ENCODE measurements at places on chromosomes 4 and X.
A peak's percentile ranks its signal among the peaks of the same experiment; 100 is the strongest.

GRCh38 chr4:37665333-37666320 lies 20.5 kb downstream of the RELL1 start:
- H3K36me3 ChIP-seq = no peaks in the 10 kb centered on the region
- no peak for DNase-seq
- H3K27ac ChIP-seq = no peak overlapping the region
- H3K4me1 ChIP-seq = peaks cover 5% of the 10 kb centered on the region
- H3K27me3 ChIP-seq = no peaks in the 10 kb centered on the region

GRCh38 chr4:111689214-111689613 lies 456.0 kb upstream of the FAM241A start:
- H3K4me3 ChIP-seq = no peak overlapping the region
- H3K27me3 ChIP-seq = no peaks in the 10 kb centered on the region
- no peak overlapping the region for H3K27ac ChIP-seq
- H3K4me1 ChIP-seq = no peaks in the 10 kb centered on the region
- no peak for DNase-seq

- H3K4me1 ChIP-seq = no peaks in the 10 kb centered on the region
- H3K27ac ChIP-seq = no peak overlapping the region
- DNase-seq = no peak
- no peaks in the 10 kb centered on the region for H3K36me3 ChIP-seq
- no peak overlapping the region for H3K4me3 ChIP-seq
Observed at GRCh38 chrX:48753708-48754228, 7.8 kb upstream of the GLOD5 start.

DNA sequence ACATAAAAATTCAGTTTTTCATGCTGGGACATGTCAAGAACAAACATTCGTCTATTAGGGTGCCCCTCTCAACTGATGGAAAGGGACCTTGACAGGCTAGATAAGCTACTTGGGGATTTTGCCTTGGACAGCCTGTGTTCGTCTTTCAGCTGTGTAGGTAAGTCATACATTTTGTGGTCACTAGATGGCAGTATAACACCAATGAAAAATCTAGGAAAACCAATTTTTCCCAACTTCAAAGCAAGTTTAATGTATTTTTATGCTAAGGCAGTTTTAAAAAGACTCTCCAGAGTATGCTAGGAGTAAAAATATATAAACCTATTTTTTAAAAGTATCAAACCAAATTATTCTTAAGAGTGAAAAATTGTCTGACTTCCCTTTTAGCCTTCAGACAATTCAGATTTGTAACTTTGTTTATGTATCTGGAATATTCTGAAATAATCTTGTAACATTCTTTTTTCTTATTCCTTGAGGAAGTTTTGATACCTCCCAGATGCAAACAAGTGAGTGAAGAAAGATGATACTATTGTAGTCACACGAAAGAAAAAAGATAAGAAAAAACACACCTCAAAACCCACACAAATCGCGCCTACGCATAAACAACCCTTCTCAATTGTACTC lies 158.3 kb downstream of the CPE start:
- H3K4me1 ChIP-seq = no peaks in the 10 kb centered on the region
- H3K27ac ChIP-seq = no peak overlapping the region
- peaks cover 3% of the 10 kb centered on the region for H3K27me3 ChIP-seq
- H3K4me3 ChIP-seq = no peak overlapping the region

DNA sequence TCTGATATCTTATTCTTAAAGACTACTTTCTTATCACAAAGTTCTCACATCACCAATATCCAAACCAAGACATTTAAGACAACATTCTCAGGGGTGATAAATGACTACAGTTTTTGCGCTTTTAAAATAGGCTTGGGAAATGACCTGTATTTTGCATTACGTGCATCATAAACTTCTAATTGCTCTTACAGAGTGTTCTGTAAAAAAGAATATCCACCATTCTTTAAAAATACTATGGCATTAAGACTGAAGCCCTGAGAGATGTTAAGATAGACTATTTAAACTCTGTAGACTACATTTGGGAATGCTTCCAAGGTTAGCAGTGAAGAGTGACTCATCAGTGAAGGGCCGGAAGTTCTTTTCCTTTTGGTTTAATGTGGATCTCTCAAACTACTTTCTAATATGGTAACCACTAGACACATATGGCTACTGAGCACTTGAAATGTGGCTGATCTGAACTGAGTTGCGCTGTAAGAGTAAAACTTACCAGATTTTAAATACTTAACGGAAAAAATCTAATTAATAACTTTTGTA lies 518.8 kb upstream of the FTHL17 start:
- no peak overlapping the region for H3K4me3 ChIP-seq
- no peak for DNase-seq
- no peak overlapping the region for H3K27ac ChIP-seq
- H3K4me1 ChIP-seq = no peaks in the 10 kb centered on the region
- H3K27me3 ChIP-seq = no peaks in the 10 kb centered on the region

DNA sequence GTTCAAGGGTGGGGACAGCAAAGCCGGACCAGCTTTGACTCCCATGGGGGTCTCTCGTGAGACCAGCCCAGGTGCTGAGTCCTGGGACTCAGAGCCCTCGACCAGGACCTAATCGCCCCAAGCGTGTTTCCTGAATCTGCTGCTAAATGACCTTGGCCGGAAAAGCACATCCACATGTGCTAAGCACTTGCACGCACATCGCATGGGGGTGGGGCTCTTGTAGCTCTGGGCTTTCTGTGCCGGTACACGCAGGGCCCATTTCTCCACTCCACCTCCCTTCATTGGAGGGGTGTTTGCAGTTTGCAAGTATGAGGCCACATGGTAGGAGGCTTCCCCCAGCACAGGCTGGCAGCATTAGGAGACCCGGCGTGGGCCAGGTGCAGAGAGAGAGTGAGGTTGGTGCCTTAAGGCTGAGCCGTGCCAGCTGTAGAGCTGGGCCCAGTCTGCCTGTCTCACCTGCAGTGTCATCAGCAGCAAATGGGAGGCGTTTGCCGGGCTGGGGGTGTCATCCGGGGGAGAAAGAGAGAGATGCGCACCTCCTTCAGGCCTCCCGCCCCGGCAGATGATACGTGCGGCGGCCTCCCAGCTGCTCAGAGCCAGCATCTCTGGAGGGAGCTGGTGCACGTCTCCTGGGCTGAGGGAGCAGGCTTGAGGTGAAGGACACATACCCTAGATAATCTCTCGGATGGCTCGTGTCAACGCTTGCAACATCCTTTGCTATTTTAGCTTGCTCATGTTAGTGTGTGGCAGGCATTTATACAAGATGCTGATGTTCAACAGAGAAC lies 45.2 kb upstream of the CLCN4 start:
- no peaks in the 10 kb centered on the region for H3K27me3 ChIP-seq
- H3K36me3 ChIP-seq = peaks cover 8% of the 10 kb centered on the region
- no peak for DNase-seq
- H3K27ac ChIP-seq = no peak overlapping the region

DNA sequence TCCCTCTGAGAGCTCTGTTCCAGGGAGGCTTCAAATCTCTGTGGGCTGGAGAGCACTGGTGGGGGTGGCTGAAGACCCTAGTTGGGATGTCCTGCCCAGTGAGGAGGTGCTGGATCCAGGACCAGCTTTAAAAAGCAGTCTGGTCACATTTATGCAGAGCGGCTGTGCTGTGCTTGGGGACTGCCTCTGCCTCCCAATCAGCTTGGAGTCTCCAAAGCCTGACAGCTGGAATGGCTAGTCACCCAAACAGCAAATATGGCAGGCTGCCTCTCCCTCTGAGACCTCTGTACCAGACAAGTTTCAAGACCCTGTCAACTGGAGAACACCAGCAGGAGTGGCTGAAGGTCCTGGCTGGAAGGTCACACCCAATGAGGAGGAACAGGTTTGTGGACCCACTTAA lies 848.1 kb upstream of the DIAPH2 start:
- no peaks in the 10 kb centered on the region for H3K4me1 ChIP-seq

DNA sequence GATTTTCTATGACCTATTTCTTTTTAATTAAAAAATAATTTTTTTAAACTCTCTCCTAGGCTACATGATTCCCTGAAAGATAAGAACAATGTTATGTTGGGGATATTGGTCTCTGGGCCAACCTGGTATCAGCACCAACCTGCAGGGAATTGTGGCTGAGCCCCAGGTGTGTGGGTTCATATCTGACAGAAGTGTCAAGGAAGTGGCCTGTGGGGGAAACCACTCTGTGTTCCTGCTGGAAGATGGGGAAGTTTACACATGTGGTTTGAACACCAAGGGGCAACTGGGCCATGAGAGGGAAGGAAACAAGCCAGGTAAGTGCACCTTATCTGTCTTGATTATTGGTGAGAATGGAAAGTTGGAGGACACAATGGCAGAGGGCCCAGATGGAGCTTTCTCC lies 13.5 kb downstream of the HERC3 start:
- peaks cover 6% of the 10 kb centered on the region for H3K4me1 ChIP-seq
- H3K27ac ChIP-seq = no peak overlapping the region
- no peaks in the 10 kb centered on the region for H3K27me3 ChIP-seq
- H3K4me3 ChIP-seq = no peak overlapping the region
- H3K36me3 ChIP-seq = peaks cover 42% of the 10 kb centered on the region
- peak; percentile 31 for DNase-seq

- no peaks in the 10 kb centered on the region for H3K36me3 ChIP-seq
- H3K4me3 ChIP-seq = no peak overlapping the region
- no peaks in the 10 kb centered on the region for H3K27me3 ChIP-seq
- DNase-seq = no peak
- no peak overlapping the region for H3K27ac ChIP-seq
- H3K4me1 ChIP-seq = no peaks in the 10 kb centered on the region
Observed at GRCh38 chrX:149699761-149700160, 12.1 kb upstream of the MAGEA11 start.

- no peaks in the 10 kb centered on the region for H3K36me3 ChIP-seq
- DNase-seq = no peak
- no peaks in the 10 kb centered on the region for H3K4me1 ChIP-seq
- H3K27ac ChIP-seq = no peak overlapping the region
- no peaks in the 10 kb centered on the region for H3K27me3 ChIP-seq
- H3K4me3 ChIP-seq = no peak overlapping the region
Observed at GRCh38 chrX:133448512-133449076, 33.3 kb upstream of the GPC4 start.

- no peaks in the 10 kb centered on the region for H3K36me3 ChIP-seq
- no peak overlapping the region for H3K27ac ChIP-seq
- no peaks in the 10 kb centered on the region for H3K4me1 ChIP-seq
- no peaks in the 10 kb centered on the region for H3K27me3 ChIP-seq
- peak; percentile 41 for DNase-seq
Observed at GRCh38 chrX:150854856-150855255, 43.6 kb downstream of the CD99L2 start.

GRCh38 chrX:137031517-137032340 lies 2.1 kb downstream of the GPR101 start:
- peak overlapping the region; percentile 23 for H3K4me3 ChIP-seq
- peak; percentile 65 for DNase-seq
- H3K27ac ChIP-seq = peak overlapping the region; percentile 5
- peaks cover 18% of the 10 kb centered on the region for H3K4me1 ChIP-seq

GRCh38 chr4:129344058-129344457 lies 248.1 kb downstream of the C4orf33 start:
- H3K36me3 ChIP-seq = no peaks in the 10 kb centered on the region
- no peak overlapping the region for H3K27ac ChIP-seq
- peaks cover 6% of the 10 kb centered on the region for H3K4me1 ChIP-seq

- DNase-seq = no peak
- H3K27me3 ChIP-seq = no peaks in the 10 kb centered on the region
- no peak overlapping the region for H3K27ac ChIP-seq
- no peaks in the 10 kb centered on the region for H3K4me1 ChIP-seq
- no peak overlapping the region for H3K4me3 ChIP-seq
Observed at GRCh38 chr4:90093526-90093925, 33.7 kb upstream of the CCSER1 start.

DNA sequence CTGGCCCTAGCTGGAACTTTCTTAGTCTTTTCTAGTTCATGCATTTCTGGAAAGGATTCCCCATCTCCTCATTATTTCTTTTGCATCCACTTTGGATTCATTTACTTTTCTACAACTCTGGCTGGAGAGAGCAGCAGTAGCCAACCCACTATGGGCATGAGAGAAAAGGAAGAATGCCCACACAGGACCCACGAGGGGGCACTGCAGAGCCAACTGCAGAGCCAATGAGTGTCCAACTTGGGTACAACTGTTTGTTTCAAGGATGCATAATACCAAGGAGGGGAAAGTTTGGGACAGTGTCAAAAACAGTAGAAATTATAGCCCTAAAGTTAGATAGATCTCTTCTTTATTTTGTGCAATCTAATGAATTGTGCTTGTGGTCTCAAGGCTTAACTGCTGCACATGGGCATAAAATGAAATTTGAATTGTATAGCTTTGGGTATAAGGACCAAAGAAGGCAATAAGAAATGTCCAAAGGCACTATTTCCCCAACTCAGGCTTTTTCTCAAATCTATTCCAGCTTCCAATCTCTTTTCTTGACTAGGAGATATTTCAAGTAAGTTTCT lies 230.6 kb downstream of the NSUN7 start:
- no peaks in the 10 kb centered on the region for H3K36me3 ChIP-seq
- no peaks in the 10 kb centered on the region for H3K27me3 ChIP-seq
- no peak overlapping the region for H3K4me3 ChIP-seq
- H3K27ac ChIP-seq = no peak overlapping the region

- no peak overlapping the region for H3K4me3 ChIP-seq
- peak; percentile 8 for DNase-seq
- no peaks in the 10 kb centered on the region for H3K4me1 ChIP-seq
- no peak overlapping the region for H3K27ac ChIP-seq
- no peaks in the 10 kb centered on the region for H3K27me3 ChIP-seq
Observed at GRCh38 chrX:8988446-8988845, 45.5 kb downstream of the FAM9B start.

- peaks cover 53% of the 10 kb centered on the region for H3K36me3 ChIP-seq
- H3K4me1 ChIP-seq = peaks cover 35% of the 10 kb centered on the region
- H3K27ac ChIP-seq = peak overlapping the region; percentile 60
- H3K4me3 ChIP-seq = no peak overlapping the region
Observed at GRCh38 chr4:40149960-40150385, 46.9 kb upstream of the RHOH start.

- no peak overlapping the region for H3K27ac ChIP-seq
- H3K27me3 ChIP-seq = no peaks in the 10 kb centered on the region
- H3K4me3 ChIP-seq = no peak overlapping the region
- no peaks in the 10 kb centered on the region for H3K4me1 ChIP-seq
- no peaks in the 10 kb centered on the region for H3K36me3 ChIP-seq
Observed at GRCh38 chr4:75422998-75423397, 91.2 kb downstream of the RCHY1 start.

DNA sequence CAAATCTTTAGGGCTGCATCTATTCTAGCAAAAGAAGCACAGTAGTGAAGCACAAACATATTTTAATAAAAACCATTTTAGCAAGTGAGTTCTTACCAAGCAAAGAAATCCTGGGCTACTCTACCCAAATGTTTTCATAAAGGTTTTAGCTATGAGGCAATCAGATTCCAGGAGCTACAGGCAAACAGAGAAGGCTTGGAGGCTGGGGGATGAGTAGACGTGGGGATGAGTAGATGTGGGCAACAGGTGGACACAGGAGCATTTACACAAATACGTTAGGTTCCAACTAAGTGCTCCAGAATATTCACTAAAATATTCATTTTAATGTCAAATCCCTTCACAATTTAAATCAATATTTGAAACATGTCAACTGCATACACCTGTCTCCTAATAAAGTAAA lies 34.5 kb downstream of the ATP11C start:
- H3K27me3 ChIP-seq = no peaks in the 10 kb centered on the region
- H3K4me3 ChIP-seq = no peak overlapping the region
- no peaks in the 10 kb centered on the region for H3K36me3 ChIP-seq
- no peak overlapping the region for H3K27ac ChIP-seq
- H3K4me1 ChIP-seq = no peaks in the 10 kb centered on the region

Data from DND-41 (cell line).